ENCODE measurements at places on chromosomes 7 and 10. TPM values are rescaled to one million over a fixed set of nuclear protein-coding genes. Genes with fewer than 3 reads are reported as not detected.

DNA sequence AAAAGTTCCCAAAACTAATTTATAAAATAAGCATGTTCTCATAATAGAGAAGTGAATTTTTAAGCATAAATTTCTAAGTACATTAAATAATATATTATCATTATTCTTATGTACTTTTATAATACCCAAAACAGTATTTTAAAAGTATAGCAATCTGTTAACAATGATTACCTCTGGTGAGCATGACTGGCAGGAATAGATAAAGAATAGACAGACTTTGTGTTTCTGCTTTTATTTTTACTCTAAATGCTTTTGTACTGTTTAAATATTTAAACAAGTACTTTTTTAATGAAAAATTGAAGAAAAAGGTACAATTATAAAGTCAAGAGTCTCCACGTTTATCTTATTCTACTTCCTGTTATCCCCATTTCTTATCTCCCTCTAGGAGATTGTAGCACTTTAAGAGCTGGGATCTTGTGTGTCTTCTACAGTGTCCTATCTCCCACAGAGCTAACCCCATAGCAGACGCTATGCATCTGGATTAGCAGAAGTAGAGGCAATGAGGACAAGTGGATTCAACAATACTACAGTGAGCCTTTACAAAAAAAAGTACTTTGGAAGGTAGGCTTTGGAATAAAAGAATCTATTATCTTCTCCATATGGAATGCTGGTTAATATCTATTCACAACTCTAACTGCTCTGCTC lies 42.9 kb downstream of the IDE start:
- DNase-seq = no peak

- DNase-seq = no peak
Observed at GRCh38 chr7:94183289-94183749, 179.2 kb upstream of the BET1 start.

DNA sequence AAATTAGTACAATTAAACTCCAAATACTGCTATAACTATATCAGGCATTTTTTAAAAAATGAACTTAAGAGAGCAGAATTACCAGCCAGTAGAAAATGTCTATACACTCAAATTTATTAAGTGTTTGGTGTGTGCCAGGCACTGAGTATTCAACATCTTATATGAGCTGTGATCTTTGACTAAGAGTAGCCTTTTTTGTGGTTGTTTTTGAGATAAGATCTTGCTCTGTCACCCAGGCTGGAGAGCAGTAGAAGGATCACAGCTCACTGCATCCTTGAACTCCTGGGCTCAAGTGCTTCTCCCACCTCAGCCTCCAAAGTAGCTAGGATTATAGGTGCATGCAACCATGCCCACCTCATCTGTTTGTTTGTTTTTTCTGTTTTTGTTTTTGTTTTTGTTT lies 102.5 kb upstream of the CELF2 start:
- DNase-seq = no peak

DNA sequence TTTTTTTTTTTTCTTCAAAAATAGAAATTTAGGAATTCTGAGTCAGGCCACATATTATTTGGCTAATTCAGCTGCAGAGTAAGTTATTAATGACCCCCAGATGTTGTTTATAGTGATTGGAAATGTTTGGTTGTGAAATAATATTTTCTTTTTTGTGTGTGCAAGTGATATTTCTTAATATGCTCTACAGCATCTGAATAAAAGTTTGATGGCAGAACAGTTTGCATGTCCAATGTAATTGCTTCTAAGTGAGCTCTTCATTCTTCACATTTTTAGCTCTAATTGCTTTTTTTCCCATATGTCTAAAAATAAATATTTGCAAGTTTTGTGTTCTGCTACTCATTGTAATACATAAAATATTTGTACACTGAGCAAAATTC lies 116.0 kb downstream of the ARID5B start:
- no peak for DNase-seq

DNA sequence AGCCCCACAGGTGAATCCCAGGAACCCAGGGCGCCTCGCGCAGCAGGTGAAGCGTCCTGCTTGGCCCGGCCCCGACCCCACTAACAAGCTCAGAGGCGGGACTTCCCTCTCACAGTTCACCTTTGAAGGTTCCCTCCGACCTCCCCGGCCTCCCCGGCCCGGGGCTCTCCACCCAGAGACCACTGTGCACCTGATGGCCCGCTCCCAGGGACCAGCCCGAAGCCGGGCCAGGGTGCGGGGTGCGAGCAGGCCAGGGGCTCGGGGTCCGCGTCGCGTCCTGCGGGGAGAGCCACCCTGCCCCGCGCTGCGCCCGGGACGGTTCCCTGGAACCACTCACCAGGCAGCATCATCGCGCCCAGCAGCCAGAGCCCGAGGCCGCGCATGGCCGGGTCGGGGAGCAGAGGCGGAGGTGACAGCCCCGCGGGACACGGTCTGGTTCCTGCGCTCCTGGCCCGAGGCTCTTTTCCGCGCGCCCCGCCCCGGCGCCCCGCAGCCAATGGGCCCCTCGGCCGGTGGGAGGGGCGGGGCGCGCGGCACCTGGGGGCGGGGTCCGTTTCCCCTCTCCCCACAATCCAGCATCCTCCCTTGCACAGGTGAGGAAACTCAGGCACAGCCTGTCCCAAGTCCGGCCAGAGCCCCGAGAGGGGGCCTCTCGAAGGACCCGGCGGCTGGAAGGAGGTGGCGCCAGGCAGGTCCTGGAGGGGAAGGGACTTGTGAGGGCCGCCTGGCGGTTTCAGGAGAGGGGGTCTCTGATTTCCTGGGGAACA lies at the start of gene ADAM8:
TSS of gene ADAM8 (minus strand) at position 434 of the 767 bp plus-strand sequence. CDS start at position 383, 51 bp downstream.
- DNase-seq = no peak

Gene HSPB1
- total RNA-seq = 1,313 TPM

Gene CLCN1
- total RNA-seq = not detected

Gene FFAR4
- not detected for total RNA-seq

Measured in chondrocyte (in vitro differentiated cells).